ENCODE measurements at places on chromosomes 13 and 19.

DNA sequence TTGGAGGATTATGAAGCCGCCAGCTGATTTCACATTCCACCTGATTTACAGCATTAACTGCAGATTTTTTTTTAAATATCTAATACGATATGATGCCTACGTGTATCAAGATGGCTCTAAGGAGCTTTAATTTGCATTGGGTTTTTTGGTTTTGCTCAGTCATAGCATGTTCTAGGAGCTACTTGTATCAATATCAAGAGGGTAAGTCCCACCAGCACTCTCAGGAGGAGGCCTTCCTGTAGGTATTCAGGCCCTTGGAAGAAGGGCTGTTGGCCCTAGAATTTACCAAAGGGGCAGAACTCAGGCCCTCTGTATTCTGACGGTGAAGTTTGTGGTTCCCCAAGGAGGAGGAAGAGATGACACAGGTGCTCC, 97.2 kb upstream of the IPO5 start:
- DNase-seq = no peak

DNA sequence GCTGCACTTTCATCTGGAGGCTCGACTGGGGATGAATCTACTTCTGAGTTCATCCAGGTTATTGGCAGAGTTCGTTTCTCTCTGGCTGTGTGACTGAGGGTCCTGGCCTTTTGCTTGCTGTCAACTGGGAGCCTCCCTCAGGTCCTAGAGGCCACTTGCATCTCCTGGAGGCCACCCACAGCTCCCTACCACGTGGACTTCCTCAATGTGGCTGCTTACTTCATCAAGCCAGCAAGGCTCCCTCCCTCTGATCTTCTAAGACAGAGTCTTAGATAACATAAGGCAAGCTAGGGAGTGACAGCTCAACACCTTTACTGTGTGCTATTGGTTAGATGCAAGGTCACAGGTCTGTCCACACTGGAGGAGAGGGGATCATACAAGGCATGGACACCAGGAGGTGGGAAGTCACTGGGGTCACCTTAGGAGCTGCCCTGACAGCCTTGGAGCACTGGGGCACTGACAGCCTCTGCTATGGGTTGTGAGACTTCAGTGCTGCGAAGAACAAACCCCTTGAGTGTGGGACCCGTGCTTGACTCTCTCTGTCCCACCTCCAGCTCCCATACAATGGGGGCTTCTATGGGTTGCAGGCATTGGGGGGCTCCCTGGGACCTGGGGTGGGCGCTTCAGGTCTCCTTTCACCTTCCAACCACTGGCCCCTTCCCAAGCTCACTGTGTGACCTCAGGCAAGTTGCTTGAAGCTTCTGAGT, 5.3 kb downstream of the FAM187B start:
- DNase-seq = no peak

DNA sequence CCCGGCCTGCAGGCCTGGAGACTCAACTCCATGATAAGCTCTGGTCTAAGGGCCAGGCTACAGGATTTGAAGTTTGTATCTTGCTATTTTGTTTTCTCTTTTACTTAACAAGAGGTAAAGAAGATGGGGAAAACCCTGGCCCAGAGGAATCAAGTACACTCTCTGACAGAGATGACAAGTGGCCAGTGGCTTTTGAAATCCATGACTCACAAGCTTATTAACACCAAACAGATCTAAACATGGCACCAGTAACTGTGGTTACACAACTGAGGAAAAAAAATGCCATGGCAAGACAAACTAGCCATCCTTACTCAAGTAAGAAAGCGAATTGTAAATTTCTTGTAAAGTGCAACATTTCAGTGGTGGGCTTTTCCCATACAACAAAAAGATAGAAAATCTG, 72.6 kb upstream of the SERTM1 start:
- no peak for DNase-seq

GRCh38 chr13:111251646-111252445, 68.6 kb upstream of the TEX29 start:
- DNase-seq = no peak

DNA sequence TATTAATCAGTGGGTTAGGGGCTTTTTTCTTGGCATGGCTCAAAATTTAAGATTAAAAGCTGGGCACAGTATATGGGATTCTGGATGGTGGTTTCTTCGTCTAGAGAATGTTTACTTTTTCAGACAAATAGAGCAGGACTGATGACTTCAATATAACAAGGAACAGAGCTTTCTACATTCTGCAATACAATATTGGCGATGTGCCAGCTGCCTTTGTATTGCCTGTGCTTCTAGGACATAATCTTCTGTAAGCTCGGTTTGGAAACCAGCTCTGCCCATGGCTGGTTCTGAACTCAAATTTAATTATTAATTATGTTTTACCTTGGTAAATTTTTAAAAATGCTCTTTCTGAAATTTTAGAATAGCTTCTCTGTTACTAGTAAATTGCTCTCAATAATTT, 139.1 kb upstream of the TRPC4 start:
- no peak for DNase-seq

DNA sequence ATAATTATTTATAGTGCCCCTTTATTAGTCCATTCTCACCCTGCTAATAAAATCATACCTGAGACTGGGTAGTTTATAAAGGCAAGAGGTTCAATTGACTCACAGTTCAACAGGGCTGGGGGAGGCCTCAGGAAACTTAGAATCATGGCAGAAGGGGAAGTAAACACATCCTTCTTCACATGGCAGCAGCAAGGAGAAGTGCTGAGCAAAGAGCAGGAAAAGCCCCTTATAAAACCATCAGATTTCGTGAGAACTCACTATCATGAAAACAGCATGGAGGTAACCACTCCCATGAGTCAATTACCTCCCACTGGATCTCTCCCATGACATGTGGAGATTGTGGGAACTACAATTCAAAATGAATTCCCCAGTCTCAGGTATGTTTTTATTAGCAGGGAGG, 89.9 kb upstream of the STARD13 start:
- no peak for DNase-seq

DNA sequence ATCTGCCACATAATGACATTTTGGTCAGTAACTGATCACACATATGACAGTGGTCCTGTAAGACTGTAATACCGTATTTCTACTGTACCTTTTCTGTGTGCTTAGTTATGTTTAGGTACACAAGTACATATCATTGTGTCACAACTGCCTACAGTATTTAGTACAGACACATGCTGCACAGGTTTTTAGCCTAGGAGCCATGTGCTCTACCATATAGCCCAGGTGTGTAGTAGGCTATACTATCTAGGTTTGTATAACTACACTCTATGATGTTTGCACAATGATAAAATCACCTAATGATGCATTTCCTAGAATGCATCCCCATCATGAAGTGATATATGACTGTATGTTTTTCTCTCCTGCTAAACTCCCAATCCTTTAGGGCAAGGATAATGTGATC, 61.2 kb upstream of the MIR17HG start:
- no peak for DNase-seq

- peak; percentile 54 for DNase-seq
Observed at GRCh38 chr13:40681341-40682146, 15.1 kb upstream of the FOXO1 start.

- no peak for DNase-seq
Observed at GRCh38 chr19:50047671-50048070, 21.9 kb downstream of the ZNF473 start.

DNA sequence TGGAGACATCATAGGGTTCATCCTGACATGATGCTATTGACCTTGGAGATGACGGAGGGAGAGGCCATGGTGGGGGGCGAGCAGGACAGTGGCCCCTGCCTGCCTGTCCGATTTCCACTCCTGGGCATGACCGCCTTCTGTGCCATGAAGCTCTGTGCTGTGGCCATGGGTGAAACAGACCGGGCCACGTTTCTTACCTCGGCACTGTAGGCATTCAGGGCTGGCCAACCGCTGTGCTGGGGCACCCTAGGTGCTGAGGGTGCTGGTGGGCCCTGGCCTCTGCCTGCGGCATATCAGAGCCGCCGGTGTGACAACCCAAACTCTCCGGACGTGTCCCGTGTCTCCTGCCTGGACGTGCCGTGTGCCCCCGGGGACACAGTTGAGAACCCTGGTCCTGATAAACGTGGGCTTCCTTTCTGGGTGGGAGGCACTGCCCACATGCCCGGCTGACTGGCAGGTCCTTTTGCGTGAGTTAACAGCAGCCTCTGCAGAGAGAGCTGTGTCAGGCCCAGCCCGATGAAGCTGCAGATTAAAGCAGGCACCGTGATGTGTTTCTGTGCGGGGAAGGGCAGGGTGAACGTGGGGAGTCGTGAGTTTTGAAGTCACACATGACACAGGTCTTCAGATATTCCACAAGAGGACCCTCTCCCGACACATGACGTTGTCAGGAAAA, 46.5 kb downstream of the TMEM255B start:
- DNase-seq = no peak

DNA sequence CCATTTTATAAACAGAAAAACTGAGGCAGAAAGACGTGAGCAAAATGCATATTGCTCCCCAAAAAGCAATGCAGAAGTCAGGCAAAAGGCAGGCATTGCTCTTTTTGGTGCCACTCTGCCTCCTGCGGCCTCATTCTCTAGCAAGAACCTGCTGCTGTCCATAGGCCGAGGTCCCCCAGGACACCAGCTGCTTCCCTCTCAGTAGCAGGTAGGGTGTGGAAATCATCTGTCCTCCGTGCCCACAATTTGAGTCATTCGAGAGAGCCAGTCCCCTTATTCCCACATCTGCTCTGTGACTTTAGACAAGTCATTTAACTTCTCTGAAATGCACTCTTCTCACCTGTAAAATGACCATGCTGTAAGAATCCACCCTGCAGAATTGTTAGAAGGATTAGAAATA, 50.0 kb downstream of the TNFRSF19 start:
- DNase-seq = no peak

- DNase-seq = peak; percentile 41
Observed at GRCh38 chr13:112839356-112840105, 129.5 kb upstream of the MCF2L start.

- no peak for DNase-seq
Observed at GRCh38 chr13:24161010-24161775, 673 bp downstream of the SPATA13 start.

DNA sequence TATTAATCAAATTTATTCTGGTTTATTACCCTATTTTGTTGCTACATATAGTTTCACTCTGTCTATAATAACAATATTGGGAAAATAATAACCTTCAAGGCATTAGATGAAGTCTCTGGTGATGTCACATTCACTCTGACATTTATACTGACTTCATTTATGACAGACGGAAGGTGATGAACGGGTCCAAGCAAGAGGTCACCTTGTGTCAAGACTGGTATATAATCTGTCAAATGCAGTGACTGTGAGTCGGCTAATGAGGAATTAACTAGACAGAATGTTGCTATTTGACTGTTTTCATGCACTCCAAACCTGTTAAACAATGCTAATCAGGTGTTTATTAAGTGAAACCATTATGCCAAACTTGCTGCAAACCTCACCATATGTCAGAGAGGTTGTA, 800.5 kb upstream of the KLHL1 start:
- no peak for DNase-seq

DNA sequence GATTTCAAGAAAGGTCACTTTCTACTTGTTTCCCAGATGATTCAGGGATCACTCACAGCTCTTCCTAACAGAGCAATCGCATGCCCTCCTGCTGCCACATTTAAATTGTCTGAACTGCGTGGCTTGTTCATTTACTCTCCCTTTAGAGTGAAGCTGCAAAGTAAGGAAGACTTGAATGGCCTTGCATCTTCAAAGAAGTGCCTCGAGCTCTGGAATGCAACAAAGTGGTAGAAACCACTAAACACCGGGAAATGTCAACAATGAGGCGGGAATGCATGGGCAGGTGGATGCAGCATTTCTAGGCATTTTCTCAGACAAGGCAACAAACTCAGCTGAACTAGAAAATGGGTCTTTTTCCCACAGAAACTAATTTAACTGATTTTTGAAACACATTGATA, 10.3 kb upstream of the DACH1 start:
- peak; percentile 78 for DNase-seq

DNA sequence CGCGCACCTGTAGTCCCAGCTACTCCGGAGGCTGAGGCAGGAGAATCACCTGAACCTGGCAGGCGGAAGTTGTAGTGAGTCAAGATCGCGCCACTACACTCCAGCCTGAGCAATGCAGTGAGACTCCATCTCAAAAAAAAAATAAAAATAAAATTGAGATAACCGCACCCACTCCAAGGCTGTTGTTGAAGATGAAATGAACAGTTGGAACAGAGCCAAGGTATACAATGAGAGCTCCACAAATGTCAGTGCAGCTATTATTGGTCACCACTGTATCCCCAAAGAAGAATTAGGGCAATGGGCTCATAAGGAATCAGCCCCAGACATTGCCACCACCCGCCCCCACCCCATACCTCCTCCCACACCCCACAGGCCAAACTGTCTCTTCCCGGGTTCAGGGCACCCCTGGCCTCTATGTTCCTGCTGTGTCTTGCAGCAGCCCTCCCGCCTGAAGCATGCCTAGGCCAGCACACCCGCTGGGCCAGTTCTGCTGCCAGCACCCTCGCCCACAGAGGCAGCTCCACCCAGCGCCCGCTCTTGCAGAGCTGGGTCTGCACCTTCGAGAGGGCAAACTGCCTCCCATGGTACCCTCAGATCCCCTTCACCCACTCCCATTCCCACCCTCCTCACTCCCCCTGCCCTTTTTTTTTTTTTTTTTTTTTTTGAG, 3.5 kb upstream of the S1PR5 start:
- no peak for DNase-seq

DNA sequence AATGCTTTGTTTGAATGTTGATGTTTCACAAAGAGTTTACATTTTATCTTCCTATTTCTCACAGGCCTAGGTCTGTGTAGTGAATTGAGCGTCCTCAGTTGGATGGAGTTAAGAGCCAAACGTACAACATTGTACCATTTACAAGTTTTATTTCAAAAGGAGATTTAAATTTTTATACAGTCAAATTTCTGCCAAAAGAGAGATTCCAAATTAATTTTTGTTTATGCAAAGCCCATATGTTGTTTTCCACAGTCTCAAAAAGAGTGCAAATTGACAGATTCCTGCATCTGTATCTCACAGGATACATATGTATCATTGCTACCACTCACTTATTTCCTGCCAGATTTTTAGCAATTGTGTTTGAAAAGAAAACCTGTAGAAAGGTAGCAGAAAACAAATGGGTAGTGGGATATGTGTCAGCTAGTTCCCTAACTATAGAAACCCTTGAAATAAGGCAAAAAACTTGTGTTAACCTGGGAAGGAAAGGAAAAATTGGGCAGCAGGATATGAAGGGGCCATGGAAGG, 46.1 kb downstream of the DGKH start:
- no peak for DNase-seq
